H54 (cell line): ENCODE measurements at places on chromosomes 5 and 9.

DNA sequence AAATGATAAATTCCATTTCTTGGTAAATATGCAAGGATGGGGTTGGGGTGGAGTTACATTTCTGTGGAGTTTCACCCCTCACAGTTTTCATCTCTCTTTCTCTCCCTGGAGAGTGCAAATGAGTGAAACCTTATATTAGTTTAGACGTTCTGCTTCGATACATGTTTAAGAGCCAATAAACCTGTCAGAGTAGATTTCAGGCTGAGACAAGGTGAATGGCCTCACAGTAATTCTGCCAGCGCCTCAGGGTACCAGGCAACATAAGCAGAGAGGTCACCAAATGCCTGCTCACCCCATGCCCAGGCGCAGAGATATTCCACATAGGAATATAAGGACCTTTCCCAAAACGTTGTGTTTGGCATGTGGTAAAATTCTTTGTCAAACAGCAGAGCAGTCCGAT, 154.9 kb upstream of the VLDLR start:
- DNase-seq, result no peak

GRCh38 chr5:72786676-72787075, 29.8 kb upstream of the TNPO1 start:
- no peak for DNase-seq

DNA sequence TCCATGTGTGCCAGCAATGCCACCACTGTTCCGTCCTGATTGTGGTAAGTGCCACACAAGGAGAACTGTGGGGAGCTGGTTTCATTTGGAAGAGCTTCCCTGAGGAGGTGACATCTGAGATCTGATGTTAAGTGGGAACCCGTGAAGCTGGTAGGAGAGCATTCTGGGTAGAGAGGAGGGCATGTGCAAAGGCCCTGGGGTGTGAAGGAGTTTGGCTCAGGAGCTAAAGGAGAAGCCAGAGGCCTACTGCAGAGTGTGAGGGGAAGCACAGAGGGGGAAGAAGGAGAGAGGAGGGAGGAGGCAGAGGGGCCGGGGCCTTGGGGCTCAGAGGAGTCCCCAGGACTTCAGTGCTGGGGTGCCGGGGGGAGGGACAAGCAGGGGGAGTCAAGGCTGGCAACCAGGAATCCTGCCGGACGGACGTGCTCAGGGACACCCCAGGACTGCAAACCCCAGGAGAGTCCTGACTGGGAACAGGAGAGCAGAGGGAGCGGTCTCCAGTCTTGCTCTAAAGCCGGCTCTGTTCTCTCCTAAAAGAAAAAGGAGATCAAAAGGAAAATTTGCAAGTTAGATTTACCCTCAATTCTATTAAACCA, 19.7 kb downstream of the C9orf50 start:
- no peak for DNase-seq

DNA sequence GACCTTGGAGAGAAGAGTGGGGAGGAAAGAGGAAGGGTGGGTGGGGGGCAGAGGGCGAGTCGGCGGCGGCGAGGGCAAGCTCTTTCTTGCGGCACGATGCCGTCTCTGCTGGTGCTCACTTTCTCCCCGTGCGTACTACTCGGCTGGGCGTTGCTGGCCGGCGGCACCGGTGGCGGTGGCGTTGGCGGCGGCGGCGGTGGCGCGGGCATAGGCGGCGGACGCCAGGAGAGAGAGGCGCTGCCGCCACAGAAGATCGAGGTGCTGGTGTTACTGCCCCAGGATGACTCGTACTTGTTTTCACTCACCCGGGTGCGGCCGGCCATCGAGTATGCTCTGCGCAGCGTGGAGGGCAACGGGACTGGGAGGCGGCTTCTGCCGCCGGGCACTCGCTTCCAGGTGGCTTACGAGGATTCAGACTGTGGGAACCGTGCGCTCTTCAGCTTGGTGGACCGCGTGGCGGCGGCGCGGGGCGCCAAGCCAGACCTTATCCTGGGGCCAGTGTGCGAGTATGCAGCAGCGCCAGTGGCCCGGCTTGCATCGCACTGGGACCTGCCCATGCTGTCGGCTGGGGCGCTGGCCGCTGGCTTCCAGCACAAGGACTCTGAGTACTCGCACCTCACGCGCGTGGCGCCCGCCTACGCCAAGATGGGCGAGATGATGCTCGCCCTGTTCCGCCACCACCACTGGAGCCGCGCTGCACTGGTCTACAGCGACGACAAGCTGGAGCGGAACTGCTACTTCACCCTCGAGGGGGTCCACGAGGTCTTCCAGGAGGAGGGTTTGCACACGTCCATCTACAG, 760 bp downstream of the NPR3 start:
- no peak for DNase-seq

GRCh38 chr9:12920437-12920836, 145.6 kb downstream of the LURAP1L start:
- no peak for DNase-seq

GRCh38 chr5:152052470-152052869, 127.8 kb upstream of the GLRA1 start:
- no peak for DNase-seq

DNA sequence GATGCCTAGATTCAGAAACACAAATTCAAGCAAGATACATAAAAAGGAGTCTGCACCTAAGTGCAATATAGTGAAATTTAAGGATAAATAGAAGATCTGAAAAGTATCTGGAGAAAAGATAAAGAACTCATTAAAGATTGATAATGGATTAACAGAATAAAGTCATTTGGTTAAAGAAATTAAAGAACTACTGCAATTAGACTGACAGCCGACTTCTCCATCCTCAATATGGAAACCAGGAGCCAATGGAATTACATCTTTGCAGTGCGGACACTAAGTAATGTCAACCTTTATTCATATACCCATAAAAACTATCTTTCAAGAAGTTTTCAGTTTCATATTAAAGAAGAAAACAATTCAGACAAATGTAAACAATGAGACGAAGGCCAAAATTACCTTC, 81.0 kb downstream of the MRPL36 start:
- DNase-seq, result no peak
